ENCODE measurements at places on chromosomes 16 and 17. TPM values are rescaled to one million over a fixed set of nuclear protein-coding genes. Genes with fewer than 3 reads are reported as not detected.

GRCh38 chr17:82148997-82149396 is 51.0 kb upstream of the FASN start:
- H3K27me3 ChIP-seq = no peaks in the 10 kb centered on the region
- H3K36me3 ChIP-seq = peaks cover 7% of the 10 kb centered on the region
- DNase-seq = no peak
- no peak overlapping the region for H3K27ac ChIP-seq
- no peak overlapping the region for H3K4me3 ChIP-seq

GRCh38 chr17:15659236-15659635 is 24.9 kb downstream of the TRIM16 start:
- no peak overlapping the region for H3K27ac ChIP-seq
- H3K4me1 ChIP-seq = peaks cover 2% of the 10 kb centered on the region
- H3K36me3 ChIP-seq = peaks cover 6% of the 10 kb centered on the region
- no peaks in the 10 kb centered on the region for H3K27me3 ChIP-seq
- H3K4me3 ChIP-seq = no peak overlapping the region

- no peak overlapping the region for H3K4me3 ChIP-seq
- DNase-seq = no peak
- H3K4me1 ChIP-seq = no peaks in the 10 kb centered on the region
- H3K27ac ChIP-seq = no peak overlapping the region
These were observed 423.5 kb downstream of the SHISA9 start for GRCh38 chr16:13324851-13325250.

- no peak for DNase-seq
These were observed 1.5 kb upstream of the ALDH3A2 start for GRCh38 chr17:19646788-19647696.

DNA sequence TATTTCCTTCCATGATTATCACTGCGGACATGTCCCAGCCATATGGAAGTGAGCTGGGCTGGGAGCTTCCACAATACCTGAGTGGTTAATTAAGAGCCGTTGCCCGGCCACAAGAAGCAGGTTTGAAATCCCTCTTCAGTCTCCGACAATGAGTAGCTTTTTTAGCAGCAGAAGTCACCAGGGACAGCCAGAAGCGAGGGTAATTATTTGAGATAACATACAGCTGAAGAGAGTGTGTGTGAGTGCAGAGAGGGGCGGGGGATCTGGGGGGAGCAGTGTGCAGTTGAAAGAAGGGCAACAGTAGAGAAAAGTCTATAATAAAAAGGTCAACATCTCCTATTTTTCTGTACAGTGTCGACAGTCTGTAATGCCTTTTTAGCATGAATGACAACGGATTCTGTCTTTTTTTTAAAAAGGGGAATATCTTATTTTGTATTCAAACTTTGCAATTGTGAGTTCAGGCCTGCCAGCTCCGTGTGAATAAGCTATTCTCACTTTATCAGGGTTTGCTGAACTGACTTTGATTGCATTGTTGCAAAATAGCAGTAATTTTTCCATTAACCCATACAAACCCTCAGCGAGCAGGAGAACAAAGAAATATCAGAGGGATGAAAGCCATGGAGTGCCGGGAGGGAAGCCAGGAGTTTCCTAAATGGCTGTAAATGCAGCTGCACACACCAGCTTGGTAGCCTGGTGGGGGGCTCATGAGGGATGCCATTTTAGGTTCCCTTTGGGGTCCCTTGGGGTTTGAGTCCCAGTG is 220.3 kb upstream of the IRX3 start:
- H3K4me1 ChIP-seq = no peaks in the 10 kb centered on the region
- no peaks in the 10 kb centered on the region for H3K36me3 ChIP-seq
- peaks cover 4% of the 10 kb centered on the region for H3K27me3 ChIP-seq

- H3K4me1 ChIP-seq = no peaks in the 10 kb centered on the region
- no peak overlapping the region for H3K4me3 ChIP-seq
- no peaks in the 10 kb centered on the region for H3K36me3 ChIP-seq
- no peak for DNase-seq
- no peak overlapping the region for H3K27ac ChIP-seq
These were observed 69.1 kb downstream of the SRCIN1 start for GRCh38 chr17:38536661-38537060.

DNA sequence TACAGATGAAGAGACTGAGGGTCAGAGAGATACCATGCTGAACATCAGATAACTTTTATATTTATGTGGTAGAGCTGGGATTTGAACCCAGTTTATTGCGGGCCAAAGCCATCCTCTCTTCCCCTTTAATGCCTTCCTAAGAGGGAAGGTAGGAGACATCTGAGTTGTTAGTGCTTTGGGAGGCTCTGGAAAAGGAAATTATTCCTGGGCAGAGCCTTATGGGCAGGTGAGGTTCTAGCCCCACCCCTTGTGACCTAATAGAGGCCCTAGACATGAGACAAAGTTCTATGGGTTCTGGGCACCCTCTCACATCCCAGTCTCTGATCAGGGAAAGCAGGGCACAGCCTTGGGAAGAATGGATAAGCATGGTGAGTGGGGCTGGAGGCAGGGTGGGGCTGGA is at the start of gene C17orf50:
C17orf50 (plus strand) TSS at position 301 of the 400 bp plus-strand sequence; CDS start at position 356, 55 bp downstream.
- no peak for DNase-seq
- no peak within 1 kb of the TSS for H3K4me3 ChIP-seq
- no peak within 1 kb of the TSS for H3K27ac ChIP-seq
- H3K27me3 ChIP-seq = no peaks in the 10 kb centered on the region
- H3K4me1 ChIP-seq = peaks cover 12% of the 10 kb centered on the region

- no peak for DNase-seq
- peaks cover 5% of the 10 kb centered on the region for H3K36me3 ChIP-seq
- H3K27ac ChIP-seq = no peak overlapping the region
- H3K4me3 ChIP-seq = no peak overlapping the region
These were observed 3.9 kb upstream of the SOCS1 start for GRCh38 chr16:11259655-11260595.

DNA sequence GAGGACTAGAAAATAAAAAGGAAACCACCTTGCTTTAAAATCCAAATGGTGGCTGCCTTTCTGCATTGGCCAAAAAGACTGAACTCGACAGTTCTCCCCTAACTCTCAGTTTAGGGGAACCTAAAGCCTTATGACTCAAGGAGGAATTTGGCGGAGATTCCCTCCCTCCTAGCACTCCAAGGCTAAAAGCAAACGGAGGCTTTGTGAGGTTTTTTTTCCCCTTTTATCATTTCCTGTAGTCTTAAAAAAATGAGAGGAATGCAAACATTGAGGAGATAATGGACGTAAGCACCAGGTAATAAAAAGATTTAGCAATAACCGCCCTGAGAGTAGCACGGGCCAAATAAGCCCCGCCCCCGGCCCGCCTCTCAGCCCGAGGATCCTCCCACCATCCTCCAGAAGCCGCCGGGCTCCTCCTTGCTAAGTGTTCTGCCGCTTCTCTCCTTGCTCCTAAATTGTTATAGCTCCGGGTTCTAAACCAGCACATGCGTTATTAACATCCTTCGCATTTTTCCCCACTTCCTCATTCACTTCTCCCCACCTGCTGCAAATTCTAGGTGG is 5.8 kb upstream of the KIFC3 start:
- peak overlapping the region; percentile 44 for H3K4me3 ChIP-seq
- peaks cover 32% of the 10 kb centered on the region for H3K4me1 ChIP-seq
- H3K36me3 ChIP-seq = no peaks in the 10 kb centered on the region
- peak; percentile 78 for DNase-seq
- peak overlapping the region; percentile 27 for H3K27ac ChIP-seq

DNA sequence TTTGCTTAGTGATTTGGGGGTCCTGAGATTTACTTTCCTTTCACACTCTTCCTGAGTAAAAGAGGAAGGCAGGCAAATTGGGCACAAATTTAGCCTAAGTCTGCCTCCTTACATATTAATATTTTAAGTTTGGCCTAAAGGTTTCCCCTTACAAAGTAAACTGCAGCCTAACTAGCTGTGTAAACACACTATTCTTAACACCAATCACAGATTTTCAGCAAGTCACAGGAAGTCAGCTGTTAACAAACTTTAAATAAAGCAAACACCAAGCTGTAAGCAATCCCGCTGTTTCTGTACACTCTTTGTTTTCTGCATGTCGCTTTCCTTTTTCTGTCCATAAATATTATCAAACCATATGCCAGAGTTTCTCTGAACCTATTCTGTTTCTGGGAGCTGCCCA is 45.1 kb upstream of the ABCC11 start:
- H3K27ac ChIP-seq = no peak overlapping the region
- DNase-seq = no peak
- H3K27me3 ChIP-seq = no peaks in the 10 kb centered on the region
- H3K4me1 ChIP-seq = peaks cover 10% of the 10 kb centered on the region

DNA sequence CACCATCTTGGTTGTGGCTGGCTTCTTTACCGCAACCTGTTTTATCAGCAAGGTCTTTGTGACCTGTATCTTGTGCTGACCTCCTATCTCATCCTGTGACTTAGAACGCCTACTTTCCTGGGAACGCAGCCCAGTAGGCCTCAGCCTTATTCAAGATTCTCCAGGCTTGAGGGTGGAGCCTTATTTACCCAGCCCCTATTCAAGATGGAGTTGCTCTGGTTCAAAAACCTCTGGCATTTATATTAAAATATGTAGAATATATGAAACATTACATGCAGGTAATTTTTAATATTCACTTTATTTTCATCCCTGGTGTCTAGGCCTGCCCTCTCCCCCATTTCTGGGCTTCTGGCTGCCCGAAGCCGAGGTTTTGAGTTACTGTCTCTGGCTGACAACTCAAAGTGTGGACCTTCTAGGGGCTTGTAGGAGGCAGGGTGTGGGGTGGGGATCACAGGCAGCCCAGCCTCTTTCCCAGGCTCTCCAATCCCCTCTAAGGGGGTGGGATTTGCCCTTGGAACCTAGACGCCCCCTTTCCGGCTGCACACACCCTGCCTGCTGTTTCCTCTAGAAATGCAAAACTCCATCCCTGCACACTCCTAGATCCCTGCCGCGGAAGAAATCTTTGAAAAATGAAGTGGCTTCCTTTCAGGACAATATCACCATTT is 152.0 kb downstream of the KCNJ12 start:
- H3K4me3 ChIP-seq = no peak overlapping the region
- no peaks in the 10 kb centered on the region for H3K36me3 ChIP-seq
- DNase-seq = no peak
- H3K27ac ChIP-seq = no peak overlapping the region

GRCh38 chr17:83100220-83100852 is 20.9 kb downstream of the METRNL start:
- peaks cover 6% of the 10 kb centered on the region for H3K36me3 ChIP-seq
- no peak overlapping the region for H3K4me3 ChIP-seq
- H3K27ac ChIP-seq = no peak overlapping the region
- peaks cover 9% of the 10 kb centered on the region for H3K27me3 ChIP-seq
- H3K4me1 ChIP-seq = peaks cover 12% of the 10 kb centered on the region
- DNase-seq = no peak

- DNase-seq = peak; percentile 57
- peaks cover 45% of the 10 kb centered on the region for H3K36me3 ChIP-seq
- H3K4me3 ChIP-seq = peak overlapping the region; percentile 93
- peaks cover 70% of the 10 kb centered on the region for H3K4me1 ChIP-seq
- H3K27ac ChIP-seq = peak overlapping the region; percentile 100
These were observed 6.5 kb downstream of the FMNL1 start for GRCh38 chr17:45227926-45228762.

DNA sequence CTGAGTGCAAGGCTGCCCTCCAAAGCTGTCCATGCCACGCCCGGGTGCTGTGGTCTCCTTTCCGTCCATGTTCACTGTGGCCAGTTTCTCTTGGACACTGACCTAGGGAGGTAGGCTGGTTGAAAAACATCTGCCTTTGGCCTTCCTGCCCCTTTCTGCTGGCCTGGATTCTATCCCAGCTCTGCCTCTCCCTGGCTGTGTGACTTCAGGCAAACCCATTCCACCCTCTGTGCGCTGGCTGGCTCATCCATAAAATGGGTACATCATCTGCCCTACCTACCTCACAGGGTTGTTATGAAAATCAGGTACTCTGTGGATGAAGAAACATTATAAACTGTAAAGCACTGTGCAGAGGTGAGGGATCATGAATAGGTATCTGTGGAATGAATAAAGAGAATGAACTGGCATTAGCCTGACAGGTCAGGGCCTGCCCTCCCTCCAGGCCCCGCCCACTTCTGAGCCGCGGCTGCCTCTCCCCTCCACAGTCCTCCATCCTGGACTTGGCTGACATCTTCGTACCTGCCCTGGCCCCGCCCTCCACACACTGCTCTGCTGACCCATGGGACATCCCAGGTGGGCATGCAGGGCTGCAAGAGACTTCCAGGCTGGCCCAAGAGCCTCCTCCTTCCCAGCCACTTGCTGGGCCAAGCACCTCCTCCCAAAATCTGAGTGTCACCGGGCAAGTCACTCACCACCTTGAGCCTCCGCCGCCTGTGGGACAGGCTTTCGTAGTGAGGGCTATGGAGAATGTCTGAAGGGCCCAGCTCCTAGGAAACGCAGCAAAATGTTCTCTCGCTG is 7.0 kb upstream of the SPATA20 start:
- no peaks in the 10 kb centered on the region for H3K36me3 ChIP-seq
- no peak for DNase-seq
- peaks cover 8% of the 10 kb centered on the region for H3K27me3 ChIP-seq
- no peak overlapping the region for H3K4me3 ChIP-seq
- H3K4me1 ChIP-seq = peaks cover 9% of the 10 kb centered on the region

DNA sequence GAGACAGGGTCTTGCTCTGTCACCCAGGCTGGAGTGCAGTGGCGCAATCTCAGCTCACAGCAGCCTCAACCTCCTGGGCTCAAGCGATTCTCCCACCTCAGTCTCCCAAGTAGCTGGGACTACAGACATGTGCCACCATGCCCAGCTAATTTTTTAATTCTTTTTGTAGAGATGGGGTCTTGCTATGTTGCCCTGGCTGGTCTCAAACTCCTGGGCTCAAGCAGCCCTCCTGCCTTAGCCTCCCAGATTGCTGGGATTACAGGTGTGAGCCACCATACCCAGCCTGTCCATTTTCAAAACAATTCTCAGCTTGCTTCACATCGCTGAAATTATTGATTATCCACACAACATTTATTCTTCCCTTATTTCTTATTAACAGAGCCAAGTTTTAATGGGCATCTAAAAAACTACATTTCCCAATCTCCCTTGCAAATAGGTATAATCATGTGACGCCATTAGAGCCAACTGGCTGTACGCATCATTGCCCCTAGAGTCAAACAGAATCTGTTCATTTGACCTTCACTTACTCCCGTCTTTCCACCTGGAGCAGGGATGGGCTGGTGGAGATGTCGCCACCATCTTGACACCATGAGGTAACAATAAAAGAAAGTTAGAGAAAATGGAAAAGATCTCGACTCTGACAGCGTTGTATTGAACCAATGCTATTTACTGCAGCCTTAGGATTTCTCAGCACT is 148.0 kb upstream of the FOXF1 start:
- H3K4me3 ChIP-seq = no peak overlapping the region
- H3K27ac ChIP-seq = no peak overlapping the region
- peaks cover 5% of the 10 kb centered on the region for H3K27me3 ChIP-seq
- no peaks in the 10 kb centered on the region for H3K4me1 ChIP-seq
- no peaks in the 10 kb centered on the region for H3K36me3 ChIP-seq

- H3K27me3 ChIP-seq = no peaks in the 10 kb centered on the region
- H3K4me1 ChIP-seq = no peaks in the 10 kb centered on the region
- no peaks in the 10 kb centered on the region for H3K36me3 ChIP-seq
- DNase-seq = no peak
These were observed 195.0 kb downstream of the FTO start for GRCh38 chr16:53898993-53899392.

ALDH3A2 gene
- total RNA-seq = 30.5 TPM

GALK1 gene
- total RNA-seq = 53.7 TPM

CXCL16 gene
- total RNA-seq = 0.96 TPM

PPM1E gene
- 0.07 TPM for total RNA-seq

Data from activated CD8-positive, alpha-beta memory T cell treated with anti-CD3 and anti-CD28 coated beads, Interleukin-2, amount 10 ng/mL, durations not matched to agents 7 days and 5 days (primary cell).